Immature natural killer cell (primary cell): ENCODE measurements at places on chromosomes 12 and 14. TPM values are rescaled to one million over a fixed set of nuclear protein-coding genes. Genes with fewer than 3 reads are reported as not detected.

The ADAMTS20 gene
- not detected for polyA plus RNA-seq

The PMEL gene
- 0.44 TPM for polyA plus RNA-seq

The KRT73 gene
- 3.3 TPM for polyA plus RNA-seq

The CLMN gene
- 0.09 TPM for polyA plus RNA-seq

The PLCZ1 gene
- not detected for polyA plus RNA-seq

The CAPZA3 gene
- polyA plus RNA-seq: not detected

The TAS2R19 gene
- polyA plus RNA-seq: not detected
